ENCODE measurements at places on chromosomes 4 and X. TPM values are rescaled to one million over a fixed set of nuclear protein-coding genes. Genes with fewer than 3 reads are reported as not detected.
A peak's percentile ranks its signal among the peaks of the same experiment; 100 is the strongest.

- H3K36me3 ChIP-seq, result no peaks in the 10 kb centered on the region
- no peak overlapping the region for H3K4me3 ChIP-seq
- DNase-seq, result no peak
- H3K27me3 ChIP-seq, result no peaks in the 10 kb centered on the region
These were observed 169.9 kb downstream of the DCLK2 start for GRCh38 chr4:150248181-150248580.

DNA sequence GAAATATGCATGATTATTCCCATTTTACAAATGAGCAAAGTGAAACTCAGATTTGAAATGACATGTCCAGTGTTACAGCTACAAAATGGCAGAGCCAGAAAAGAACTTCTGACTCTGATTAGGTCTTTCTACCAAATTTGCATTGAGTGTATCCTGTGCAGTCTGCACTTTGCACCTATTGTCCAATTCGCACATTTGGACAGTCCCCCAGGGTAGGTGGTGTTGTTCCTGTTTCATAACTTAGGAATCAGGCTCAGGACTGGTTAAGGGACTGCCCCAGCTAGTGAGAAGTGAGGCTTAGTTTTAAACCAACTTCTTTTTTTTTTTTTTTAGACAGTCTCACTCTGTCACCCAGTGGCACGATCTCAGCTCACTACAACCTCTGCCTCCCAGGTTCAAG is 137.9 kb upstream of the NALF2 start:
- H3K36me3 ChIP-seq, result no peaks in the 10 kb centered on the region
- no peak overlapping the region for H3K27ac ChIP-seq
- H3K27me3 ChIP-seq, result no peaks in the 10 kb centered on the region
- no peak overlapping the region for H3K4me3 ChIP-seq
- DNase-seq, result no peak

SOD3 gene
- 227 TPM for total RNA-seq

DNA sequence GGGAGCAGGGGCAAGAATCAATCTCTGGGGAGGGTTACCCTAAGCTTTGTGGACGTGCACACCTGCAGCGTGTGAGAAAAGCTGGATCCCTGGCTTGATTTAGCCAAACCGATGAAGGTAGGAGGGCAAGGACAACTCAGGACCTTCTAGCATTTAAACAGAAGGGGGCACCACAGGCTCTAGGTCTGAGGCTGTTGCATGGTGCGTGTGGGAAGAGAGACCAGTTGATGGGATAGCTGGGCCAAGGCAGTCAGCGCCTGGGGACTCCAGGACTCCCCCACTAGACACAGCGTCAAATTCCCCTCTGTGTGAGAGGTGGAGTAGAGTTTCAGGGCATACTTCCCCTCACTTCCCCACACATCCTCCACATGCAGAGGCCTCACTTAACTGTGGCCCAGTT is 4.3 kb downstream of the GABRQ start:
- H3K4me3 ChIP-seq, result no peak overlapping the region
- no peaks in the 10 kb centered on the region for H3K4me1 ChIP-seq
- no peaks in the 10 kb centered on the region for H3K27me3 ChIP-seq
- DNase-seq, result no peak

DNA sequence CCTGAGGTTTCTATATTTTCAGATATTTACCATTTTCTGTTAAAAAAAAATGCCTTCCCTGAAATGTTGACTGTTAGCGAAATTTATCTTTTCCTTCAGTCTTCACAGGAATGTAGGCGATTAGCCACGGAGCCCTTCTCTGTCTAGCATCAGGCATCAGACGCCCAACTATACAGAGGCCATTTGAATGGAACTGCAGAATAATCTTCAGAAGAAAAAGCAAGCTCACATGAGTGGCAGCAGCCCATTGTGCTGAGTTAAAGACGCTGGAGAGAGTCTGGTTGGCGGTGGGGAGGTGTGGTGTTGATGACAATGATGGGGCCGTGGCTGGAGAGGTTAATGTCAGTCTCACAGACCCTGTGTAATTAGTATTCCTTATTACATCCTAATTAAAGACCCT is 196.8 kb upstream of the LEF1 start:
- H3K36me3 ChIP-seq, result no peaks in the 10 kb centered on the region
- H3K4me1 ChIP-seq, result peaks cover 3% of the 10 kb centered on the region
- H3K27me3 ChIP-seq, result no peaks in the 10 kb centered on the region
- no peak overlapping the region for H3K27ac ChIP-seq

- H3K36me3 ChIP-seq, result no peaks in the 10 kb centered on the region
- no peaks in the 10 kb centered on the region for H3K4me1 ChIP-seq
- no peak overlapping the region for H3K27ac ChIP-seq
- H3K27me3 ChIP-seq, result no peaks in the 10 kb centered on the region
- no peak for DNase-seq
- no peak overlapping the region for H3K4me3 ChIP-seq
These were observed 1115.5 kb downstream of the NLGN4X start for GRCh38 chrX:5113128-5113527.

WDR19 gene
- 42.5 TPM for total RNA-seq

PRRG1 gene
- total RNA-seq, result 5.0 TPM

- no peaks in the 10 kb centered on the region for H3K36me3 ChIP-seq
- peaks cover 11% of the 10 kb centered on the region for H3K4me1 ChIP-seq
- H3K27ac ChIP-seq, result peak overlapping the region; percentile 56
- no peaks in the 10 kb centered on the region for H3K27me3 ChIP-seq
- no peak overlapping the region for H3K4me3 ChIP-seq
These were observed 26.0 kb downstream of the LRIT3 start for GRCh38 chr4:109873791-109874514.

XAGE1A gene
- total RNA-seq, result not detected

DNA sequence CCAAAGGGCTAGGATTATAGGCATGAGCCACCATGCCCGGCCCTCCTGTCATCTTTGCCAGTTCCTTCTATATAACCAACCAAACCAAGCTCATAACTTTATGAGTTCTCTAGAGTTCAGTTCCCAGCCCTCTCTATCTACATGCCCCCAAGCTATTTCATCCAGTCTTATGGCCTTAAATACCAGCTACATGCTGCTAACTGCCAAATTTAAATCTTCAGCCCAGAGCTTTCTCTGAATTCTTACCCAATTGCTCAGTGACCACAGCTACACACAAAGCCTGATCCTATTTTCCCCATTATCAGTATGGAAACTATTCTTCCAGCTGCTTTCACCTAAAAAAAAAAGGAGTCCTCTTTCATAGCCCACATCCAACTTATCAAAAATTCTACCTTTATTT is 23.1 kb downstream of the TMEM184C start:
- no peak for DNase-seq
- H3K4me1 ChIP-seq, result no peaks in the 10 kb centered on the region
- H3K27me3 ChIP-seq, result no peaks in the 10 kb centered on the region
- H3K4me3 ChIP-seq, result no peak overlapping the region
- H3K36me3 ChIP-seq, result no peaks in the 10 kb centered on the region

UGT2B11 gene
- not detected for total RNA-seq

- H3K27ac ChIP-seq, result no peak overlapping the region
- H3K27me3 ChIP-seq, result no peaks in the 10 kb centered on the region
These were observed 177.3 kb upstream of the FAM9B start for GRCh38 chrX:9211269-9211668.

DNA sequence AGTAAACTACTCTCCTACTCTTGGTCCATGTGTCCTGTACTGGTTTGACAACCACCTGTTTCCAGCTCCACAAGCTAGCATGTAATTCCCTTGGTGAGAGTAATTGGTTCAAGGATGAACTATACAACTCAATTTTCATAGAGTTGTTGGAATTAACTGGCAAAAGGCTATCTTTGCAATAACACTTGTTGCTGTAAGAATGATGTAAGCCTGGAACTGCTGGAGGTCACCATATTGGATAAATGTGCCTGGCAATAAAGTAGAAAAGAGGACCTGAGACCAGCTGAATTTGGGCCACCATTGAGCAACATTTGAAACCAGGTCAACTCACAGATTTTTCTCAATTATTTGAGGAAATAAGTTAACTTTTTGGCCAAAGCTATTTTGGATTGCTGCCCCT is 175.5 kb downstream of the CAMK2D start:
- H3K4me3 ChIP-seq, result no peak overlapping the region
- H3K36me3 ChIP-seq, result no peaks in the 10 kb centered on the region
- no peak for DNase-seq
- H3K27ac ChIP-seq, result no peak overlapping the region
- no peaks in the 10 kb centered on the region for H3K27me3 ChIP-seq

DNA sequence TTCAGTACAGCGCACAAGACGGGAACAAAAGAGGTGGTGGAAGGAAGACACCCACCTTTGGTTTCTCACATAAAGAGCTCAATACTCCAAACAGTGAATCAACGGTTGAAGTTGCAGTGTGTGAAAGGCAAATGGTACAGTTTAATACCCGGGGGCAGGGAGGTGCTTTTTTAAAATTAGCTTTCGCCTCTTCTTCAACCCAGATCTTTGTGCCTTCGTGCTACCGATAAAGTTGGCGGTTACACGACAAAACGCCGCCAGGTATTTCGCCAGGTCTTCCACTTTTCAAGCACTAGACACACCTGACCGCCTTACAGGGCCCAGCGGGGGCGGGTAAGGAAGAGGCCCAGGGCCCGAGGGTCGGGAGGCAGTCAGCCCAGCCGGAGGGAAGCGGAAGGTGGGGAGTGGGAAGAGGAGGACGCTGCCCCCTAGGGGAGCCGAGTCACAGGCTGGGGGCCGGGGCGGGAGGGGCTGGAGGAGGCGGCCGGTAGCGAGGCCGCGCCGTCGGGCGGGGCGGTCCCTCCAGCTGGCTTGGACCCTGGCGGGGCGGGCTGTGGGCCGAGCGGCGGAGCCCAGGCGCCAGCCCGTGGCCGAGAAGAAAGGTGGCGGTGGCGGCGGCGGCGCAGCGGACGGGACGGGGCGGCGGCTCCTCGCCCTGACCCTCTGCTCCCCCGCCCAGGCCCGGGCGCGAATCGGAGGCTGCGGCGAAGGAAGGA is 16.0 kb downstream of the UTP3 start:
- H3K4me1 ChIP-seq, result peaks cover 3% of the 10 kb centered on the region
- H3K27ac ChIP-seq, result peak overlapping the region; percentile 92
- peak overlapping the region; percentile 95 for H3K4me3 ChIP-seq
- peak; percentile 78 for DNase-seq

ABCG2 gene
- 12.3 TPM for total RNA-seq

ARMCX2 gene
- total RNA-seq, result 58.6 TPM

GRCh38 chr4:110781944-110782343 is 159.1 kb upstream of the PITX2 start:
- no peak overlapping the region for H3K4me3 ChIP-seq
- DNase-seq, result no peak
- H3K4me1 ChIP-seq, result no peaks in the 10 kb centered on the region
- H3K27me3 ChIP-seq, result no peaks in the 10 kb centered on the region
- H3K27ac ChIP-seq, result no peak overlapping the region
- H3K36me3 ChIP-seq, result no peaks in the 10 kb centered on the region

TRAM1L1 gene
- total RNA-seq, result 9.5 TPM

DNA sequence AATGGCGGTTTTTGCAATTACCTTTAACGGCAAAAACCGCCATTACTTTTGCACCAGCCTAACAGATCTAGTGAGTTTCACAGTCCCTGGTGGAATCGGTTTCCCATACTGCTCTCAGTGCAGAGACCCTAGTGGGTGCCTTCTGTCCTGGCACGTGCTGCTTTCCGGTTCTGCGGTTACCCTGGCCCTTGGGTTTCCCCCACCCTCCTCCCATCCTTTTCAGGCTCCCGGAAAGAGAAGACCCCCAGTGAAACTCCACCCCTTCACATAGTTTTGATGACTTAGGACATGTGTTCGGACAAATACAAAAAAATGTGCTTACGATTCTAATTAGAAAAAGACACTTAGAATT is 36.9 kb downstream of the NLGN3 start:
- H3K4me3 ChIP-seq, result peak overlapping the region; percentile 29
- H3K36me3 ChIP-seq, result no peaks in the 10 kb centered on the region
- no peaks in the 10 kb centered on the region for H3K4me1 ChIP-seq
- DNase-seq, result no peak
- no peaks in the 10 kb centered on the region for H3K27me3 ChIP-seq
- H3K27ac ChIP-seq, result peak overlapping the region; percentile 84

CLGN gene
- 20.7 TPM for total RNA-seq

GRCh38 chrX:1945879-1946278 is 331.0 kb downstream of the ASMT start:
- H3K4me3 ChIP-seq, result no peak overlapping the region
- H3K27ac ChIP-seq, result no peak overlapping the region
- H3K4me1 ChIP-seq, result no peaks in the 10 kb centered on the region

NEUROG2 gene
- not detected for total RNA-seq

GRCh38 chrX:151977009-151977408 is 2.5 kb upstream of the GABRE start:
- H3K27ac ChIP-seq, result no peak overlapping the region
- no peaks in the 10 kb centered on the region for H3K27me3 ChIP-seq
- no peak for DNase-seq
- no peaks in the 10 kb centered on the region for H3K4me1 ChIP-seq
- H3K4me3 ChIP-seq, result no peak overlapping the region

All from prostate gland (tissue), 2 donors.